ENCODE measurements at places on chromosomes 12 and 14.
A peak's percentile ranks its signal among the peaks of the same experiment; 100 is the strongest.

DNA sequence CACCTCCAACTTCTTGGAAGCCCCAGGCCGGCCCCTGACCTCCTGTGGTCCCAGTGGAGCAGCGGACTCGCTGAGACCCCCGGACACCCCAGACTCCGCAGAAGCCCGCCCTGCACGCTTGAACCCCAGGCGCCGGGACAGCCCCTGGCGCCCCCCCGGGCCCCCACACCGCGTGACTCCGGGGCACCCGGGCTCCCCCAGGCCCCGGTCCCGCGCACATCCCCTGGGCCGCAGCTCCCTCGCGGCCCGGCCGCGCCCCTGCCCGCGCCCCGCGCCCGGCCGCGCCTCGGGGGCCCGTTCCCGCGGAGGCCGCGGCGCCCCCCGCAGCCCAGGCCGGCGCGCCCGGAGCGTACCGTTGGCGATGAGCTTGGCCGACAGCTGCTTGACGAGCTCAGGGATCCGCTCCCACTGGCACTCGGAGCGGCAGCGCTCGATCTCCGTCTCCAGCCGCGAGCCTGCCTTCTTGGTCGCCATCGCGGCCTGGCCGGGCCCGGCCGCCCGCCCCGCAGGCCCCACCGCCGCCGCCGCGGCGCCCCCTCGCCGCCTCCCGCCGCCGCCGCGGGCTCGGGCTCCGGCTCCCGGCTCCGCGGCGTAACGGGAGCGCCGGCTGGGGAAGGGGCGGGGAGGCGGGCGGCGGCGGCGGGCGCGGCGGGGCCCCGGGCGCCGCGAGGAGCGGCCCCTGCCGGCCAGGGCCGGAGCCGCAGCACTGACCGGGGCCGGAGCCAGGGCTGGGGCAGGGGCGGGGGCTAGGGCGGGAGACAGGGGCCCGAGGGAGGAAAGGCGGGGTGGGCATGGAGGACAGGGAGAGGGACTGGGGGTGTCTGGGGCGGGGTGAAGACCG lies at the start of gene TTC7B:
TTC7B (minus strand) TSS at position 609 of the 841 bp plus-strand sequence; CDS start at position 474, 135 bp downstream.
- DNase-seq: peak; percentile 14

- no peak for DNase-seq
Measured at GRCh38 chr14:93369713-93370266, 22.8 kb downstream of the COX8C start.

- no peak for DNase-seq
Measured at GRCh38 chr14:62532181-62532580, 513.1 kb downstream of the KCNH5 start.

- peak; percentile 16 for DNase-seq
Measured at GRCh38 chr12:50985322-50985721, 33.0 kb downstream of the HIGD1C start.

DNA sequence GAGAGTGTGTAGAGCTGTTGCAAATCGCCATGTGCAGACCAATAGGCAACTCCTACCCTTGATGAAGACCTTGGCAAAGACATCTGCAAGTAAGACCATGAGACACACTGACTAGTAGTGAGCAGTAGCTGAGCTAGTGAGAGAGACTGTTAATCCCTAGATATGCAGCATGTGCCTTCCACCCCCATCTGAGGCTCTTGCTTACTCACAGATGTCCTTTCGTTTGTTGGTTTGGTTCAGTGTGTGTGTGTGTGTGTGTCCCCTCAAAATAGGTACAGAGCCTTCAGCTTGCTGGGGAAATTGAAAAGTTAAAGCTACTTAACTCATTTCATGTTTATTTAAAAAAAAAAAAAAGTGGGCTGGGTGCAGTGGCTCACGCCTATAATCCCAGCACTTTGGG lies 37.6 kb downstream of the MYF5 start:
- no peak for DNase-seq

DNA sequence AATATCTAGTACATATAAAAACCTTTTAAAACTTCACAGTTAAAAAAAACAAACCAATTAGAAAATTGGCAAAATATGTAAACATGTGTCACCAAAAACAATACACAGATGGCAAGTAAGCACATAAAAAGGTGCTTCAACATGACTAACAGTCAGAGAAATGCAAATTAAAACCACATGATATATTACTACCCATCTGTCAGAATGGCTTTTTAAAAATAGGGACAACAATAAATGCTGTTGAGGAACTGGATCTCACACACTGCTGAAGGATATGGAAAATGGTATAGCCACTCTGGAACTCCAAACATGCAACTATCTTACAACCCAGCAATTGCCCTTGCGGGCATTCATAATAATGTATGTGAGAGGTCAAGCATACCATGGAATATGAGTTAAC lies 1153.6 kb downstream of the FLRT2 start:
- DNase-seq: no peak

- no peak for DNase-seq
Measured at GRCh38 chr14:22152161-22152870, 436.7 kb downstream of the DAD1 start.

- no peak for DNase-seq
Measured at GRCh38 chr12:70883855-70884254, 36.7 kb downstream of the PTPRR start.

GRCh38 chr12:32714772-32715171 lies 35.7 kb downstream of the DNM1L start:
- no peak for DNase-seq

DNA sequence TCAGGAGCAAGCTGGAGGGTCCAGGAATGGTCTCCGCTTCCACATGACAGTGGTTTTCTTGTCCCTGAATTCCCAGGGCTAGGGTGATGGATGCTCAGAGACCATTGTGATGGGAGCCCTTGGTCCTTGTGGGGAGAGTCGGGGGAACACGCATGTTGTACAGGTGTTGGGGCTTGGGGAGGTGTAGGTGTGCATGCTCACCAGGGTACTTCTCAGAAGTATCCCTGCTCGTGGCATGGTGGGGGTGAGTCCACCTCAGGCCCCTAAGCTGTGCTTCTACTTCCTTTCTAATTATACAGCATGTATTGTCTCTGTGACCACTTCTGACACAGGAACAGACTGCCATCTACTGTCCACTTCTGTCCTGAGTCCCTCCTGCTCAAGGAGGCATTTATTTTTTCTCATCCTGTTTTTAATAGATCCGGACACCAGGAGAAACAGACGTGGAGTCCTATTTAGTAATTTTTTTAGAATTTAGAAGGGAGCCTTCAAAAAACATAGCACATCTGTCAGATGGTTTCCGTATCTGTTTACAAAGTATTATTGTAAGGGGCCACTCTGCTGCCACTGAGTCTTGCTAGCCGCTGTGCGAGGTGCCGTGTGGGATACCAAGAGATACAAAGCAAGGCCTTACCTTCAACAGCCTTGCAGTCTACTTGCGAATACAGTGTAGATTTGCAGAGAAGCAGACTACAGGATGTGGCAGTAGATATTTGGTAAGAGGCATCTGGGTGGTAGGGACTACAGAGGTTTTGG lies 10.5 kb downstream of the NTF3 start:
- no peak for DNase-seq

GRCh38 chr14:74083161-74083560 lies 1.1 kb downstream of the ALDH6A1 start:
- DNase-seq: no peak

DNA sequence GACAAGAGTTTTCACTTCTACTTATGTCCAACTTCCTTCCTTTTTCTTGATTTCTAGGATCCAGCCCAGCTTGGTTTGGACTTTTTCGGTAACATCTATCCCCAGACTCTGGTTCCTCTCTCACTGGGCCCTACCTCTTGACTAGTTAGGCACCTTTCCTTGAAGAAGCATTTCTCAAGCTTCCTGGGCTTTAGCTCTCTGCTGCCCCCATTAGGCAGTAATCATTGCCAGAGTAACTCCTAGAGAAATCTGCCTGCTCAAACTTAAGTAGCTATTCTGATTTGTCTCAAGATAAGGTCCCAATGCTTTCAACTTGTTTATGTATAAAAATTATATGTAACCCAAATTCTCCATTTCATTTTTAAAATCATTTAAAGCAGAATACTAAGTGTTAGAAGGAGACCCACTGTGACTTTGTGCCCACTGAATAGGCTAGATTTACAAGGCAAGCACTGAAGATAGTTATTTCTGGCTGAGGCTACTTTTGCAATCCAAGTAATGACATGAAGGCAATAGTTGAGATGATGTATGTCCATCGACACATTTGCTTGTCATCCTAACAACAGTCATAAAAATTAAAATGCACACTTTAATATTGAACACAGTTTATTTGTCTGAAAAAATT lies 275.0 kb upstream of the G2E3 start:
- DNase-seq: peak; percentile 12

- DNase-seq: peak; percentile 51
Measured at GRCh38 chr12:67269633-67270573, 745 bp downstream of the CAND1 start.

GRCh38 chr12:42283739-42284138 lies 42.2 kb downstream of the ZCRB1 start:
- no peak for DNase-seq

DNA sequence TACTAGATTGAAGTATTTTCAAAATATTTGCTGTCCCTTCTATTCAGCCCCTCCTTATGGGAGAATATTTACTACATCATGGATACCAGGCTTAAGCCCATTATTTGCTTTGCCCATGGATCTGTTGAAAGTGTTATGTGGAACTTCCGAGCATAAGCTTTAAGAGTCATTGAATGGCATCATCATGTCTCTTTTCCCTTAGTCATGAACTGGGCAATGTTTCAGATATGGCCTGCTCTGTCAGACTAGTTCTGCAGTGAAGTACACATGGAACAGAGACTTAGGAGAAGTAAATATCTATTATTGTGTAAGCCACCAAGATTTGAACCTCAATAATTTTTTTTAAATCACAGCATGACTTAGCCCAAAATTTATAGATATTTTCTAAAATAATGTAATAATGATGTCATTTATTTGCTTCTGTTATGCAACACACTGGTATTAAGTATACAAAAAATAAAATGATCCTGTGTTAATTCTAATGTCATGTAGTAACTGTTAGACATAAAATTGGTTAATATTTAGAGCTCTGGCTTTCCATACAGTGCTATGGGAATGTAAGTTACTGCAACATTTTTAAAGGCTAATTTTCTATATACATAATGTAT lies 1097.3 kb downstream of the SLC16A7 start:
- no peak for DNase-seq

DNA sequence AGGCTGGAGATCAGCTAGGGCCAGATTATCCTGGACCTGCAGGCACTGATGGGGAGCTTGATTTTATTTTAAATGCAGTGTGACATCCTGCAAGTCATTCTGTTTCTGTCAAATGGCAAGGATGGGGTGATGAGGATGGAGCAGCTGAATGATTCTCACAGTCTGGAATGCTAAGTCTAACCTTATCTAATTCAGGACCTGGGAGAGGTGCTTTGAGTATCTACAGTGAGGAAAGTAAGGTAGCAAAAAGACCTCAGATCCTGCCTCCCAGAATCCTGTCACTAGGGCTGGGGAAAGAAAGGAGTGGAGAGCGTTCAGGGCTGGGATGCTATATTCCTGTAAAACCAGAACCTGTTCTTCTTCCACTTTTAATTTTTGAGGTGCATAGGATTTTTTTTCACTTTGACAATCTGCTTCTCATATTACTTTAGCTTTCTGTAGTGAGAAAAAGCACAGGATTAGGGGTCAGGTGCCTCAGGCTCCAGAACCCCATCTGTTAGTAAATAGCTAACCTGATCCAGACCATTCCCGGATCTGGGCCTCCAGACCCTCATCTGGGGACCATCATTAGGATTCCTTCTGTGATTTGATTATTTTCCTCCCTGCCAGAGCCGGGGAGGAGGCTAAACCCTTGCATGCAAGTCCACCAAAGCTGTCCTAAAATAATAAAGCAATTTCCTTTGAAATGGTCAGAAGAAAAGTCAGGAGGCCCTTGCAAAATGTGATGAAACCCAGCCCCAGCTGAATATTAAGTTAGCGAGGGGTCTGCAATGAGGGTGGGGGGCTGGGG lies 54.7 kb downstream of the ASCL1 start:
- DNase-seq: no peak

DNA sequence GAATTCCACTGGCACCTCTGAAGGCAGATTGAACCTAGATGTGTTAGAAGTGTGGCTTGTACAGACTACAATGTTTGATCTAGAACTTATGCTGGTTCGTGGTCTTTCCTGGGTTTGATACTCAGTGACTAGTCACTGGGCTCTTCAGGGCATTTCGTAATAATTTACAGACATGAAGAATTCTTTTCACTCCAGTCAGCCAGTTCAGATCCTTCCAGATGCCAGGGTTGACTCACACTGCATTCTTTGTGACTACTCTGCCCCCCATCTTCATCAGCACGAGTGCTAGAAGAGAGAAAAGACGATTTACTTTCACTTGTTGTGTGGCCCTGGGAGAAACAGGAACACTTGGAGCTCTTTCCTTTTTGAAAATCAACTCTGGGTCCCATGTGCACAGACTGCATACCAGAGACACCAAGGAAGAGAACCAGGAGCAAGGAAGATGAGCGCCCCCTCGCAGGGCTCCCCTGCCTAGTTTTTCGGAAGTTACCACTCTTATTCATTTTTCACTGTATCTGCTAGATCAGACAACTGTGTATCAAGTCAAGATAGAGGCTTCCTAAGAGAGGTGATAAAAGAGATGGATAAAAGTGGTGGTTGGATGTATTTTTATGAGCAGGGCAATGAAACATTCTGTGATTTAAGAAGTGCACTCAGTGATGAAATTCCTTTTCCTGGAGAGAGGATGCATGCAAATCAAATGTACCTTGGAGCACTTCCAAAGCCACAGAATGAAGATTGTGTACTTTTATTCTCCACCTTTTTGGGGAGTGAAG lies 33.5 kb upstream of the EVL start:
- DNase-seq: no peak

DNA sequence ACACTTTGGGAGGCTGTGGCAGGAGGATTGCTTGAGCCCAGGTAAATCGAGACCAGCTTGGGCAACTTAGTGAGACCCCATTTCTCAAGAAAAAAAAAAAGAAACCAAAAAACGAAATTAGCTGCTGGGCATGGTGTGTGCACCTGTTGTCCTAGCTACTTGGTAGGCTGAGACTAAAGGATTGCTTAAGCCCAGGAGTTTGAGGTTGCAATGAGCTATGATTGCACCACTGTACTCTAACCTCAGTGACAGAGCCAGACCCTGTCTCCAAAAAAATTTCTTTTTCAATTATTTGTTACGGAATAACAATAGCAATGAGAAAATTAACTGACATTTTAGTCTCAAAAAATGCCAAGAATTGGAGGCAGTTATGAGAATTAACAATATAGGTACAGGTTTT lies 128.0 kb downstream of the CCDC91 start:
- DNase-seq: no peak

- DNase-seq: no peak
Measured at GRCh38 chr12:40650038-40650704, 42.1 kb upstream of the CNTN1 start.

DNA sequence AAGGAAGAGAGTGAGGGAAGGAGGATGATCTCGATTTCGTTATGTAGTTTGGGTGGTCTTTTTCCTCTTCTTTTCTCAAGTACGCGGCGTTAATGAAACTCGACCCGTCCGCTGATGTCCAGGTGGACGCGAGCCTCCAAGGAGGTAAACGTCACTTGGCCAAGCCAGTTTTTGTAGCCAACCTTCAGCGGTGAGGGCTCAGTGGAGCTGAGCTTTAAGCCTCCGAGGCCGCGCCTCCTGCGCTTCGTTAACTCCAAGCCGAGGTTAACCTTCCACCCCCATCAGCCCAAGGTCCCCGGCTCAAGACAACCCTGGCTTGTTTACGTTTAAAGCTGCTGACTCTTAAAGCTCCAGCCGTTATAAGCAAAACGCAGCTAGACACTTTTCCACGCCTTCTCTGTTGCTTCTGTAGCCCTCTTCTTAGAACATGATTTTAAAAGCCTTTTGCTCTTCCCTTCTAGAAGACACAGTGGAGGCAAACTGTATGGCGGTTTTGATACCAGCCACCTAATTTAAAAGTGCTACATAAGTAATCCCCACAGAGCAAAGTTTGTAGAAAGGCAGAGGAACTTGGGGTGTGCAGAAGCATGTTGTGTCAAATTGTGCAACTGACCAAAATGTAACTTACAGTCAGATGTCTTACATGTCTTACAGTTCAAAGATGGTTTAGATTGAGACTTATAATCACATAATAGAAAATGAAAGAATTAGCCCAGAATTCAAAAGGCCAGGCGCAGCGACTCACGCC lies 923 bp upstream of the ITPR2 start:
- DNase-seq: peak; percentile 34
